Right atrium auricular region (tissue), 2 donors: ENCODE measurements at places on chromosomes 4 and X.
A peak's percentile ranks its signal among the peaks of the same experiment; 100 is the strongest.

- H3K27me3 ChIP-seq: no peaks in the 10 kb centered on the region
- no peak overlapping the region for H3K27ac ChIP-seq
- no peaks in the 10 kb centered on the region for H3K36me3 ChIP-seq
- H3K4me1 ChIP-seq: no peaks in the 10 kb centered on the region
- H3K4me3 ChIP-seq: no peak overlapping the region
- no peak for DNase-seq
Observed at GRCh38 chrX:105645667-105646357, 176.5 kb upstream of the NRK start.

GRCh38 chr4:113008135-113008534 is 41.3 kb upstream of the ANK2 start:
- no peaks in the 10 kb centered on the region for H3K4me1 ChIP-seq
- no peak overlapping the region for H3K27ac ChIP-seq
- no peaks in the 10 kb centered on the region for H3K36me3 ChIP-seq
- H3K27me3 ChIP-seq: no peaks in the 10 kb centered on the region
- no peak for DNase-seq

GRCh38 chr4:26529479-26529878 is 39.2 kb upstream of the CCKAR start:
- no peak for DNase-seq
- no peaks in the 10 kb centered on the region for H3K36me3 ChIP-seq
- no peak overlapping the region for H3K4me3 ChIP-seq

GRCh38 chr4:64642936-64643335 is 233.7 kb upstream of the TECRL start:
- DNase-seq: no peak
- no peaks in the 10 kb centered on the region for H3K27me3 ChIP-seq
- no peak overlapping the region for H3K4me3 ChIP-seq
- H3K4me1 ChIP-seq: no peaks in the 10 kb centered on the region

GRCh38 chr4:7959078-7959477 is 19.4 kb upstream of the AFAP1 start:
- H3K27ac ChIP-seq: no peak overlapping the region
- DNase-seq: no peak
- H3K36me3 ChIP-seq: no peaks in the 10 kb centered on the region
- H3K27me3 ChIP-seq: no peaks in the 10 kb centered on the region
- H3K4me3 ChIP-seq: no peak overlapping the region

DNA sequence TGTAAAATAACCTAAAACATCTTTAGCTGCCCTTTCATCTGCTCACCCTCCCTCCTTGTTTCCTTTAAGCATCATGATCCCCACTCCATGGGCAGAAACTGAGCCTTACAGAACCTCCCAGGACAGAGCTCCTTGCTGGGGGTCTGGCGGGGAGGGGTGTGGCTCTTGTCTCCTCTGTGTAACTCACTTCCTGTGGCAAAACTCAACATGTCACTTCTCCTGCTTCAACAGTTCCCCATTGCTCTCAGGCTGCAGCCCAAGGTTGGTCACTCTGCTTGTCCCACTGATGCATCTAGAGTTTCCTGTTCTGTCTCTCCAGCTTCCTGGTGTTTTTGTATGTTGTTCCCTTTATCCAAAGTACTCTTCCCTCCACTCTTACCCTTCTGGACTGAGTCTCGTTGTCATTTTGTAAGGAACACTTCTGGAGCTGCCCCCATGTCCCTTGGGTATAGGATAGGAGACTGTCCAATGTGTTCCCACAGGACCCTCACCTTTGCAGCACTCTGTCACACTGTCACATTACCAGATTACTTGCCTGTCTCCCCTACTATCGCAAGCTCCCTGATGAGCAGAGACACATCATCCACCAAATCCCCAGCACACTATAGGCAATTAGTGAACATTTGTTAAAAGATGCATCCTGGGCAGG is 19.6 kb downstream of the TMEM31 start:
- peak overlapping the region; percentile 32 for H3K27ac ChIP-seq
- no peak for DNase-seq
- no peaks in the 10 kb centered on the region for H3K36me3 ChIP-seq
- no peak overlapping the region for H3K4me3 ChIP-seq
- H3K27me3 ChIP-seq: no peaks in the 10 kb centered on the region

DNA sequence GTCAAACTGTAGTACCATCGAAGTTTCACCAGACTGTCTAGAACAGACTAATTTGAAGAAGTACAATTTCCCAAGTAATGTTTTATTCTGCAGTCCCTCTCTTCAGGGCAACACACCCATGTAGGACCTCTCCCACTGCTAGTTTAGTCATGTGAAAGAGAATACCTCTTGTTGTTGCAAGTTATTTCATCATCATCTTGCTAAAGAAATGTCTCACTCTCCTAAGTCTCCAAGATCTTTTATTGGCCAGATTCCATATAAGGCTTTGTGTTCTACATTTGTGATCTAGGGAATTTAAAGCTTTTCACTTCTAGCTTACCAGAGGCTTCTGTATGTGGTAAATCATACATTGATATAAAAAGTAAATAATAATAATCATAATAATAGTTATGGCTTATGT is 745.3 kb upstream of the MAGEB2 start:
- H3K4me1 ChIP-seq: no peaks in the 10 kb centered on the region
- no peaks in the 10 kb centered on the region for H3K27me3 ChIP-seq
- DNase-seq: no peak
- no peak overlapping the region for H3K4me3 ChIP-seq

- H3K36me3 ChIP-seq: no peaks in the 10 kb centered on the region
- DNase-seq: no peak
- no peaks in the 10 kb centered on the region for H3K4me1 ChIP-seq
- H3K27me3 ChIP-seq: no peaks in the 10 kb centered on the region
- no peak overlapping the region for H3K4me3 ChIP-seq
- H3K27ac ChIP-seq: no peak overlapping the region
Observed at GRCh38 chr4:159296061-159296460, 193.2 kb downstream of the RAPGEF2 start.

- no peak overlapping the region for H3K4me3 ChIP-seq
- H3K27ac ChIP-seq: no peak overlapping the region
- H3K4me1 ChIP-seq: no peaks in the 10 kb centered on the region
Observed at GRCh38 chr4:187304133-187304532, 580.5 kb upstream of the FAT1 start.
